ENCODE measurements at places on chromosomes 3 and 15.
A peak's percentile ranks its signal among the peaks of the same experiment; 100 is the strongest.

GRCh38 chr3:197959500-197959890 is 522 bp upstream of the LMLN start:
- DNase-seq: no peak

DNA sequence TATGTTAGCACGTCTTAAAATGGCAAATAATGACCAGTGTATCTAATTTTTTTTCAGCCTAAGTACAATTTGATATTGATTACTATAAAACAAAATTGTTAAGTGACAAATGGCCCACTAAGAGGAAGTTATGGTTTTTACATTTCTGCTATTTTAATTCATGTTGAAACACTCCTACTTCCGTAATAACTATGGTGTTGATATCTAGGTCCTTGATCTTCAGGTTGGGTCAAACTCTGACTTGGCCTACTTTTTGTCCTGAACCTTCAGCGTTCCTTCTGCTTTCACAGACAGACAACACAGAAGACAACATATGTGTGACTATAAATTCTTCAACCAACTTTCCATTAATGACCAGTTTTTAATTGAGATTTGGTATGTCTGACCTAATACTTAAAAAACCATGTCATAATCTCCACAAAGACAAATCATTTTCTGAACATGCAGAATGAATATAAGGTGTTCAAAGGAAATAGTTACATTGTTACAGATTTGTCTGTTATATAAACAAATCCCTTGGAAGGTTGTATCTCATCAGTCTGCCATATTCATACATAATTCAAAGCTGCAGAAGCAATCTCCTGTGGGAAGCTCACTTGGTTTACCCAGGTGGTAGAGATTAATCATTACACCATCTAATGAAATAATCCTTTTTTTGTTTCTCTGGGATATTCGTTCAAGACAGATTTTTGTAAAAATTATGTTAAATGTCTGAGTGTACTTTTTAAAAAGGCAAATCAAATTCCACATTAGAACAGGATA is 92.1 kb upstream of the TSPAN3 start:
- DNase-seq: no peak

- no peak for DNase-seq
These were observed 308.4 kb upstream of the ROBO2 start for GRCh38 chr3:76731471-76731870.

- DNase-seq: no peak
These were observed 131.6 kb downstream of the C3orf70 start for GRCh38 chr3:185021256-185021655.

GRCh38 chr3:53073553-53074365 is 27.9 kb upstream of the SFMBT1 start:
- DNase-seq: no peak

GRCh38 chr15:83850501-83851245 is 196.8 kb downstream of the ADAMTSL3 start:
- DNase-seq: no peak

DNA sequence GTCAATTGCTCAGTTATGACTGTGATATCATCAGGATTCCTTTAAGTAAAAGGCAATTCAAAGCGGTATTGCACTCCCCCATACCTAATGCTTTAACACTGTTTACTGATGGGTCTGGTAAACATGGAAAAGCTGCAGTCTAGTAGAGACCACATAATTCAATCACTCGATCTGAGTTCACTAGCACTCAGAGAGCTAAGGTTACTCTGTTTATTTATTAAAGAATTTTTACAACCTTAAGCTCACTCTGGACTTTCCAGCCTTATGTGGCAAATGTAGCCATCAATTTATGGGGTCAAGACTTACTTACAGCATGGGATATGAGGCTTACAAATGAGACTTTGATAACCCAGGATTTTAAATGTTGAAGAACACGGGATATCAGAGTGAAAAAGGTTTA is 18.4 kb upstream of the CCR2 start:
- no peak for DNase-seq

DNA sequence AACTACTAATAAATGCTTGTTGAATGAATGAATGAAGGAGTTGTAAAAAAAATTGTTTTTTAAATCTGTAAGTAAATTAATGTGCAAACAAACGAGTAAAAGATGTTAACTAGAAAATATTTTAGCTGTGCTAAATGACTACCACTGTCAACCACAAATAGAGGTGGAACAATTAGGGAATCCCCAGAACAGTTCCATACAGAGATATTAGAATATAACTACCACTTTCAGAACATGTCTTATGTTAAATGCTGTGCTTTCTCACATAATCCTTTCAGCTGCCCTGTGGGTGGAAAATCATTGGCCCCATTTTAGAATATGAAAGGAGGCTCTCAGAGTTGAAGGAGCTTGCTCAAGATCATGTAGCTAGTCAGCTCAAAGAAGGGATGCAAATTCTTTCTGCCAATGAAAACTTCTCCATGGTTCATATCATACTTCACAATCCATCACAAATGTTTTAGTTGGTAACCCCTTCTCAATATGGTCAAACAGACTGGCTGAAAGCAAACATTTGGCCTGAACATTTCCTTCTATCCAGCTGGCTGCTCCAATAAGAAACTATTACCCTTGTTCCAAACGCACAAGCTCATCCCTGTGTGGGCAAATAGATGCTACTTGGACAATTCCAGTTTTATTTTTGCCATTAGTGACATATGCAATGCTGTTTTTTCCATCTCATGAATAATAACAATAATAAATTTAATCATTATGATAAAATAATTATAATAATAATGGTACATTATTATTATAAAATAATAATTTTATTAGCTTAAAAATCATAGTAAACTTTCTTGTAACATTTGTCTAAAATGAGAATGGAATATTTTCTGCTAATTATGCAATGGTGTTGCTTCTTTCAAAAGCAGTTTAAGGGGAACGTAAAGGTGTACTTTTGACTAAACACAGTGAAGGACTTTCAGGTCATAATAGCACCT is 290.4 kb upstream of the STT3B start:
- DNase-seq: no peak

DNA sequence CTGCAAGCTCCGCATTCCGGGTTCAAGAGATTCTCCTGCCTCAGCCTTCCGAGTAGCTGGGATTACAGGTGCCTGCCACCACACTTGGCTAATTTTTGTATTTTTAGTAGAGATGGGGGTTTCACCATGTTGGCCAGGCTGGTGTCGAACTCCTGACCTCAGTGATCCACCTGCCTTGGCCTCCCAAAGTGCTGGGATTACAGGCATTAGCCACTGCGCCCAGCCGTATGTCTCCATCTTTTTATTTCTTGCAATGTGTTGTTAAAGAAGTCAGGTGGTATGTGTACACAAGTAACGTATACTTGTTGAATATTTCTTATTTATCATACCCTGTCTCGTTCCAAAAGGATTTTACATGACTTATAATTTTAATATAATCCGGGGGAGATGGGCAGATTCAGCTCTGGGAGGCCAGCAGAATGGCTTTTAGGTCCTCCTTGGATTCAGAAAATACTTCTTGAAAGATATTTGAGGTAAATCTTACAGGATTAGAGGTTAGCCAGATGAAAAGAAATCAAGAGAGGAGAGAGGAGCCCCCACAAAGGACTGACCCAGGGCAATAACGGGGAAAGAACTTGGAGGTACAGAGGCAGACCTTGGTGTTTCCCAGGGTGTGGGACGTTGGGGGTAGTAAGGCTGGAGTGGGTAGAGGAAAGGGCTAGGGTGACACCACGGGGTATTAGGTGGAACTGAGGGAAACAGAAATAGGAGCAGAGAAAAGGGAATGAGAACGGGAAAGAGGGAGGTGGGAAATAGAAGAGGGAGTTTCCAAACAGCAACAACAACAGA is 27.2 kb upstream of the MUC20 start:
- DNase-seq: no peak

DNA sequence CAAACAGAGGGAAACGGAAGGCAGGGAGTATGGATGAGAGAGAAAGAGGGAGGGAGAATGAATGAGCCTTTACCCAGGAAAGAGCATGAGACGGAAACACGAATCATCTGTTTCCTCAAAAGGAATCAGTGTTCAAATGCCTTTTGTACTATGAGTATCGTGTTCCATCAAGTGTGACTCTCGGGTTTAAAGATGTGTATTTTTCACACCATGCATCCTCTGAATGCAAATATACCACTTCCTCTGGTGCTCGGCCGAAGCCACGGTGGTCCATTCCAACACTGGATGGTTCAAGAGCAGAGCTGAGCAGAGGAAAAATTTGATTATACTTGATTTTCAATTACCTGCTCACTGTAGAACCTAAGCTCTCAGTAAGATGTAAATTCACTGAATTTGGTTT is 505.1 kb downstream of the MECOM start:
- no peak for DNase-seq

- peak; percentile 26 for DNase-seq
These were observed 126.6 kb downstream of the TJP1 start for GRCh38 chr15:29695489-29696167.

DNA sequence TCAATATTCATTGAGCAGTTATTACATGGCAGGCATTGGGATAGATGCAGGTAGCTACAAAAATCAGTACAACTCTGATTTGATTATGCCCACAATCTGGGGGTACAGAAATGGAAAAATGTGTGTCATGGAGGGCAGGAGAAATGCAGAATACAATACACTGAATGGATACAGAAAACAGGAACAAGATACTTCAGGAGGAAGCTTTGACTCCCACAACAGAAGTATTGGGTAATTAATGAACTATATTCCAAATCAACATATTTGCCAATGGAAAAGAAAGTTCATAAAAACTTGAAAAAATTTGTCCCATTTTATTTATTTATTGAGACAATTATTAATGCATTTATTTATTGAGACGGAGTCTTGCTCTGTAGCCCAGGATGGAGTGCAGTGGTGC is 207.0 kb downstream of the SUCLG2 start:
- no peak for DNase-seq

Data from NCI-H524 (cell line).